Stimulated activated CD8-positive, alpha-beta memory T cell treated with anti-CD3 and anti-CD28 coated beads, Interleukin-4, amount 100 ng/mL, for 4 hours (primary cell): ENCODE measurements at places on chromosomes 3 and 15.

DNA sequence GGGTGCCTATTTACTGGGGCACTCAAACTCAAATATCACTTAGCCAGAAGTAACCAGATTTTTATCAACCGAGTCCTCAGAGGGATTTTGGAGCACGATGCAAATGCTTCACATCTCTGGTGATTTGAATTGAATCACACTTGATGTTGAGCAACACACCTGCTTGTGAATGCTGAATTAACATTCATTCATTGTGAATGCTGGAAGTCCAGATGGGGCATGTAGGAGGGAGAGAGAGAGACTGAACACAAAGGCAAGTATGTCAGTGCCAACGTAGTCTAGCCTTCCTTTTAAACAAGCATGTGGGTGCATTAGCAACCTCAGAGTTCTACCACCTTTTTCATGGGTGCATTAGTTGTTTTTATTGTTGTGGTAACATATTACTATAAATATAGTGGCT is 156.2 kb downstream of the ADAMTSL3 start:
- no peak for DNase-seq

DNA sequence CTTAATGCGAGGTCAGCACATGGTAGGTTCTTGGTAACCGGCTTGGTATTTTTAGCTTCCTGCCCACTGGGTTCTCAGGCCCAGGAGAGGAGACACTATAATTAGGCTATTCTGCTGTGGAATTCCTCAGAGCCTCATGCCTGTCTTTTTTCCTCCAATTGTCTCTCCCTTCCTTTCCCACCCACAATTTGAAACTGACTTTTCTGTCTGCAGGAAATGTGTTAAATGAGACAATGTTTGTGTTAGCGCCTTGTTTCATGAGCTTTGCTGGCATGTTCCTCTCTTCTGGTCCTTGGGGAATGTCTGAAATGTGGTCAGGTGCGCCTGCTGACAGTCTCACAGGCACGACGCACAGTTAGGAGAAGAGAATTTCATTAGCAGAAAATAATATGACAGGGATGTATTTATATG is 223.6 kb upstream of the CTNNB1 start:
- DNase-seq, result no peak

GRCh38 chr3:186171521-186171920 is 62.6 kb upstream of the ETV5 start:
- no peak for DNase-seq

- DNase-seq, result no peak
Observed at GRCh38 chr3:134644731-134645514, 5.9 kb downstream of the KY start.

DNA sequence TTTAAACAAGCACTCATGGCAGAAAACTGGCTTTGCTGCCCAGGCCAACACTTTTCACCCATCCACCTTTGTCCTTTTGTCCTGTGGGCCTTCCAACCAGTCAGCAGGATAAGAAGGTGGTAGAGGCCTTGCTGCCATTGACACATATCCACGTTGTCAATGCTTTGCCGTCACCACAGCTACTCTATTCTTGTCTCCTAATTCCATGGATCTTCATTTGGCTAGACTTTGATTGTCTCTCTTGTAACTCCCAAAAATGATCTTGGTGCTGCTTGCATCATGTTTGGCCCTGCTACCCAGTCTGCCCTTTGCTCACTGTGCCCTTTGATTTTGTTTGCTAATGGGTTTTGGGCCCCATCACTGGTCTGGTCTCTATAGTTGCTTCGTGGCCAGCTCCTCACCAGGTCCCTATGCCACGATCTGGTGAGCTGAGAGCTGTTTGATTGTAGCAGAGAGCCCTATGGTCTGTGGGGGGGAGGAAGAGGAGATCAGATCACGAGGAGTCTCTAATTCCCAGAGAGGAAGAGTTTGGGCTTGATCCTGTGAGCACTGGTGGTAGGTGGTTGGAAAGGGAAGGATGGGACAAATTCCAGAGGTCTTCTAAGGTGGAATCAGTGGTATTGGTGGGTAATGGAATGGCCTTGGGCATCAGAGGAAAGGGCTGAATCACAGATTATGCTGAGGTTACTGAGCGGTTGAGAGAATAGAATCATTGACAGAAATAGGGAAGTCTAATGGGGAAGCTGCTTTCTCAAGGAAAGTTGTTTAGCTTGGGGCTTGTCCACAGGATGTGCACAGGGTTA is 40.3 kb downstream of the ABHD2 start:
- DNase-seq, result no peak

- no peak for DNase-seq
Observed at GRCh38 chr3:20380295-20380694, 194.3 kb upstream of the SGO1 start.

- no peak for DNase-seq
Observed at GRCh38 chr3:139468399-139468798, 7.9 kb downstream of the RBP2 start.
